ENCODE measurements at places on chromosomes 5 and 9.

GRCh38 chr9:93452710-93453046 is 703 bp downstream of the FAM120AOS start:
- DNase-seq, result no peak

GRCh38 chr5:62828742-62829603 is 250.4 kb downstream of the LRRC70 start:
- DNase-seq, result no peak

DNA sequence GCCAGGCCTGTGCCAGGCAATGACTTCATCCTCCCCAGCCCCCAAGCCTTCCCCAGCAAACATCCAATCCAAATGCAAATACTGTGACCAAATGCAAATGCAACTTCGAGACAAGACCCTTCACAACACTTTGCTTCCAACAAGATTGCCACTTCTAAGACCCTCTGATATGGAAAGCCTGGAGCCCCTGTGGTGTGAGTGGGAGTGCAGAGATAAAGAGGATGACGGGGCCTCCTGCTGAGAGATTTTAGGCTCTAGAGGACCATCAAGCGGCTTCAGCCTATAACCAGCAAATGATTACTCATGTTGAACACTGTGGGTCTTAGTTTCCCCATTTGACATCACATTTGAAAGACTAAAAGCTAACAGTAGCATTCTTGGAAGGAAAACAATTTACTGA is 46.6 kb upstream of the GABRP start:
- DNase-seq, result no peak

DNA sequence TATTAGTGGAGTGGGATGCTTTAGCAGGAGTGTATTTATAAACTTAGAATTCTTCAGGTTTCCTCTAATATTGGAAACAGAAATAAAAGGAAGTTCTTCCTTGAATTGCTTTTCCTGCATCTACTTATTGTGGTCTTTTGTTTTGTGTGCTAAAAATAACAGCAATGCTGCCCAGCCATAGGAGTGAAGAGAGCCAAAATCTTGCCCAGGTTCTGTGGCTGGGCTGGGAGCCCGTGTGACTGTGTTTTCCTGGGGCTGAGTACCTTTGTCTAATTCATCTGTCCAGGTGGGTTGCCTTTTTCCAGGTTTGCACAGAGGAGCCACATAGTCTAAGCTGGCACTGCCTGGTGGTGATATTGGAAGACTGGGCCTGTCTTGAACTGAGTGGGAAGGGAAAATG is 179.7 kb upstream of the ADAMTSL1 start:
- DNase-seq, result no peak

DNA sequence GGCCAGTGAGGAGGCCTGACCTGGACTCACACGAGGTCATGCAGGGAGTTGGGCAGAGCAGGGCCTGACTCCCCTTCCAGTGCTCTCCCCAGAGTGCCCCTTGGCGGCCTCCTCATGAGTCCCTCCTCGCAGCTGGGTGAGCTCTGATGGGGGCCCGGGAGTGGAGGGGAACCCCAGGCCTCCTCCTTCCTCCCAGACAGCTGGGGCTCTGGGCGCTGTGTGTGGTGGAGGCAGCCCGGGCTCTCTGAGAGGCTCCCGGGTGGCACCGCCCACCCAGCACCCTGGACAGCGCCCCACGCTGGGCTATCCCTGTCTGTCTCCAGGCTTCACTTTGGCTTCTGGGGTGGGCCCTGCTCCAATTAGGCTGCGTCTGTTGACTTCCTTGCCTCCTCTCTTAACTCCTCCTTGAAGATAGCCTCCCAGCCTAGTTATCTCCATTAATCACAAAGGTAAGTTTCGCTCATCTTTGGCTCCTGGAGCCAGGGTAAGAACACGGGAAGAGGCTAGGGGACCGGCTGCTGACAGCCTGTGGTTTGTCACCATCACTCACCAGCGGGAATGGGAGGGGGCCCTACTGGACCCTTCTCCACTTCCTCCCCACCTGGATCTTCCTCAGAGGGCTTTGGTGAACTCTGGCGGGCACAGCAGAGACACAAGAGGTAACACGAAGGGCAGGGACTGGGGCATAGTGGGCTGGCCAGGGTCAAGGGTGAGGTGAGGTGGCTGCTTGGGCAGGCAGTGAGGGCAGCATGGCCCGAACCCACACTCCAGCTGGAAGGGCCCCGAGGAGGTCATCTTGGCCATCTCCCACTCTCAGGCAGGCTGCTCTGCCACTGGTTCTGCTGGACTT is 13.1 kb downstream of the PSD2 start:
- DNase-seq, result peak; percentile 29

DNA sequence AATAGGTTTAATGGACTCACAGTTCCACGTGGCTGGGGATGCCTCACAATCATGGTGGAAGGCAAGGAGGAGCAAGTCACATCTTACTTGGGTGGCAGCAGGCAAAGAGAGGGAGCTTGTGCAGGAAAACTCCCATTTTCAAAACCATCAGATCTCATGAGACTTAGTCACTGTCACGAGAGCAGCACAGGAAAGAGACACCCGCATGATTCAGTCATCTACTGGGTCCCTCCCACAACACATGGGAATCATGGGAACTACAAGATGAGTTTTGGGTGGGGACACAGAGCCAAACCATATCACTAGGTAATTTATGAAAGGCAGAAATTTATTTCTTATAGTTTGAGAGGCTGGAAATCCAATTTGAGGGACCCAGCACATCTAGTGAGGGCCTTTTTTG is 40.0 kb downstream of the MTREX start:
- peak; percentile 33 for DNase-seq

GRCh38 chr5:133870661-133871060 is 97.8 kb downstream of the C5orf15 start:
- peak; percentile 69 for DNase-seq

DNA sequence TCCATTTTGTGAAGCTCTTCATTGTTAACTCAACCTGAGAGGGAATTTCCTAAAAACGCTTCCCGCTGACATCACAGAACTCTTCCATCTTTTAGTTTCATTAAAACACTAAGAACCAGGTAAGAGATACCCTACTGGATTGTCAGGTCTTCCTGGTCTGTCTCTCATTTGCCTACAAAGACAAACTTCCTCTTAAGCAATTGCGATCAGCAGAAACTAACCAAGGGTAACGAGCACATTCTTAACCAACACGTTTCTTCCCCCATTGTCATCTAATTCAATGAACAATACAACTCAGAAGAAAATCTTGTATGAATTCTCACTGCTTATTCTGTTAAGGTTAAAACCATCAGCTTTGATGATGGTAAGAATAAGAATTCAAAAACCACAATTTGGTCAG is 6.6 kb downstream of the FBXW11 start:
- no peak for DNase-seq

- no peak for DNase-seq
These were observed 177.2 kb upstream of the MAP3K1 start for GRCh38 chr5:56638061-56638621.

- no peak for DNase-seq
These were observed 181.4 kb downstream of the FGF18 start for GRCh38 chr5:171600741-171601265.

DNA sequence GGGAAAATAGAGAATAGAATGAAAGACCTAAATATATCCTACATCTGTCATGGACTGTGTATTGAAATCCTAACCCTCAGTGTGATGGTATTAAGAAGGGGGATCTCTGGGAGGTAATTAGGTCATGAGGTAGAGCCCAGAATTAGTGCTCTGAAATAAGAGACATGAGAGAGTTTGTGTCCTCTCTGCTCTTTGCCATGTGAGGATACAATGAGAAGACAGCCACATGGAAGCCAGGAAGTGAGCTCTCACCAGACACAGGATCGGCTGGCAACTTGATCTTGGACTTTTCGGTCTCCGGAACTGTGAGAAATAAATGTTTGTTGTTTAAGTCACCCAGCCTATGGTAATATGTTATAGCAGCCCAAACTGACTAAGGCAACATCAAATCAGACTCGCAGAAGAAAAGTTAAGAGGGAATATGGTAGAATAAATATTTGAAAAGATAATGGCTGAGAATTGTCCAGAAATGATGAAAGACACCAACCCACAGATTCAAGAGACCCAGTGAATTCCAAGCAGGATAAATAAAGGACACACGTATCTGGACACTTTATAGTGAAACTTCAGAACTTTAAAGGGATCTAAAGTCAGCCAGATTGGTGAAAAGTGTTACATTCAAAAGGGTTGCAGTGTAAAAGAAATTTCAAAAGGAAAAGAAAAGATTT is 12.7 kb upstream of the SLC36A1 start:
- no peak for DNase-seq

DNA sequence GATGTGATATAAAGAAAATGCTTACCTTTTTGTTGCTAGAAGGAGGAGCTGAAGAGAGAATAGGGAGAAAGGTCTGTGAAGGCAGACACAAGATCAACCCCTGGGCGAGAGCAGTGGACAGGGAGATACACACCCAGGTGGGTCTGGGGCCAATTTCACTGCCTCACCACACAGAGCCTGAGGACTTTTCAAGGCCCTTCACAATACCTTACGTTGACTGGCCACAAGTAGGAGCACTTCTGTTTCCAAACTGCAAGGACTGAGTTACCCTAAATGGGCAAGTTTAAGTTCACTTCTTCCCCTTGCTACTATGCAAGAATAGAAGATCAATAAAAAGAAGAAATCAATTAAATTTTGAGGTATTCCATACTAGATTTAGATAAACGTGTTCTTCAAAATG is 174.5 kb upstream of the SLC12A2 start:
- peak; percentile 47 for DNase-seq

DNA sequence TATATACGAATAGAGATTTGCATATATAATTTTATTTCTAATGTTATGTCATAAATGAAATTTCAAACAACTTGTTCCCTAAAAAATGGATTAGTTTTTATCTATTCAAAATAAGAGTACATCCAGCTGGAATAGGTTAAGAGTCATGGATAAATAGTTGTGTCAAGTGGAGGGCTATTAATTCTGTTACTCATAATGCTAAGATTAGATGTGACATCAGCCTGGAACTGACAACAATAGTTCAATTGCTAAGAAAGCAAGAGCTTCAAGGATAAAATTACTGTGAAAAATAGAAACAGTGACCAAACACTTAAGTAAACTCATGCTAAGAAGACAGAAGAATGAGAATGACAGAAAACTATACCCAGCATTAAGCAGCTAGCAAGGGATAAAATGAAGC is 92.2 kb upstream of the CDH9 start:
- DNase-seq, result peak; percentile 82

- DNase-seq, result peak; percentile 90
These were observed 19.1 kb downstream of the DNAJA1 start for GRCh38 chr9:33044162-33044673.

- DNase-seq, result no peak
These were observed 179.6 kb downstream of the GRIA1 start for GRCh38 chr5:153670101-153670500.

- DNase-seq, result no peak
These were observed 4.8 kb downstream of the DNAH5 start for GRCh38 chr5:13939638-13940037.

- no peak for DNase-seq
These were observed 91.9 kb upstream of the C9orf72 start for GRCh38 chr9:27665136-27665535.

DNA sequence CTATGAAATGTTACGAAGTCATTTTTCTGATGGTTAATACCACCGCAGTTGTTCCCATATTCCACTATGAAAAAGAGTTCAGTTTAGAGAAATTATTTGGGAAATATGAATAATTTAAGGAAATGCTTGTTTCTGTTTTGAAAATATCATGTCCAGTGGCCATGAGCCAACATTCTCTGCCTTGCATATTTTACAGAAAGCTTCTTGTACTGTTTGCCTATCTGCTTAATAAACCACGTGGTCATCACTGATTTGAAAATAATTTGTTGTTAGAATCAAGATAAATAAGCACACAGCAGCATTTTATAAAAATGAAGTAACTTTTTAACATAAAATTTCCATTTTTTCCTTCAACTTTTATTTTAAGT is 381.5 kb upstream of the CDH18 start:
- no peak for DNase-seq

- DNase-seq, result no peak
These were observed 25.9 kb downstream of the PTGS1 start for GRCh38 chr9:122396614-122397148.
